ENCODE measurements at places on chromosomes 5 and 9. TPM values are rescaled to one million over a fixed set of nuclear protein-coding genes. Genes with fewer than 3 reads are reported as not detected.

DNA sequence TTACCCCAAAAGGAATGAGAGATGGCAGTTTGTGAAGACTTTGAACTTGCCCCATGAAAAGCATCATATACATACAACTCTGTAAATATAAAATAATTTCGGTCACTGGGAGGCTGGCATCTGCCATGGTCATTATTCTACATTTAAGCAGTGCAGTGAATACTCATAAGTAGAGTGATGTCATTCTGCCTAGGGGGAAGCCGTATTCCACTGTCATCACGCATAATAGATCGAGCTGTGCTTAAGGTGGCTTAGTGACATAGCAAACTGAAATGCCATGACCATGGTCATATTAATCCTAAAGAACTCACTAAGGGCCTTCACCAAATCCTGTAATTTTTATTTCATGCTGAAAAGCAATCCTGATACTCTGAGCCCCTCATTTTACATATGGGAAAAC, 42.4 kb upstream of the NR4A3 start:
- no peak for DNase-seq

- no peak for DNase-seq
These were observed 1.4 kb upstream of the THG1L start for GRCh38 chr5:157729858-157730257.

DNA sequence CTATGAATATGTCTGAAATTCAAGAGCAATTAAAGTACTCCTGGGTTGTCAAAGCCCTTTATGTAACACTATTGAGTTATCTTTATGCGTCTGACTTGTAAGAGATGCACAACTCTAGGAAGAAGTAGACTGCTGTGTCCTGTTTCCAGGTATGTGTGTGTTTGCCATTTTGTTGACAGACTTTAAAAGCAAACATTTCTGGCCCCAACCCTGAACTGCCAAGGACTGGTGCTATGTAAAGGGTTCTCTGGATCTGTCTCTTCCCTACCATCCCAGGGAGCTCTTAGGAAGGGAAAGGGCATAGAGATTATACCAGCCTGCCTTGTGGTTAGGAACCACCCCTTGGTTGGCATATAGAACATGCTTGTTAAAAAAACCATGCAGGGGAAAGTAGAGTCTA, 12.1 kb downstream of the SLC22A5 start:
- no peak for DNase-seq

DNA sequence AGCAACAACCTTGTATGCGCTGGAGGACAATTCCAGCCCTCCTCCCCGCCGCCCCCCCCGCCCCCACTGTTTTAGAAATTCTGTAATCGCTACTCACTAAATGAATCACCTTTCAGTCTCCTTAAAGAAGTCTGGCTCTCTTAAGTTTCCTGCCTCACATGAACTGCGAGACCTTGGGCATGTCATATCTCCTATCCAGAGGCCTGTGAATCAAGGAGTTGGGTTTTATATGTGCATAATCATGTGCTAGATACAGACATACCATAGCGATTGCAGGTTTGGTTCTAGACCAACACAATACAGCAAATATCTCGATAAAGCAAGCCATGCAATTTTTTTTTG, 337 bp upstream of the DMAC1 start:
- DNase-seq: no peak

- DNase-seq: no peak
These were observed 178.3 kb downstream of the CWC27 start for GRCh38 chr5:64947031-64947430.

SPINK6 gene
- total RNA-seq: not detected

PRR7 gene
- 12.0 TPM for total RNA-seq

OCLN gene
- 5.5 TPM for total RNA-seq

SLC36A3 gene
- total RNA-seq: not detected

PTCH1 gene
- 32.3 TPM for total RNA-seq

Measured in T-cell (primary cell).